ENCODE measurements at places on chromosomes 11 and 22.

GRCh38 chr11:78957476-78958245 lies 383.0 kb upstream of the NARS2 start:
- no peak overlapping the region for H3K27ac ChIP-seq
- no peaks in the 10 kb centered on the region for H3K36me3 ChIP-seq
- H3K4me3 ChIP-seq, result no peak overlapping the region
- no peak for DNase-seq

DNA sequence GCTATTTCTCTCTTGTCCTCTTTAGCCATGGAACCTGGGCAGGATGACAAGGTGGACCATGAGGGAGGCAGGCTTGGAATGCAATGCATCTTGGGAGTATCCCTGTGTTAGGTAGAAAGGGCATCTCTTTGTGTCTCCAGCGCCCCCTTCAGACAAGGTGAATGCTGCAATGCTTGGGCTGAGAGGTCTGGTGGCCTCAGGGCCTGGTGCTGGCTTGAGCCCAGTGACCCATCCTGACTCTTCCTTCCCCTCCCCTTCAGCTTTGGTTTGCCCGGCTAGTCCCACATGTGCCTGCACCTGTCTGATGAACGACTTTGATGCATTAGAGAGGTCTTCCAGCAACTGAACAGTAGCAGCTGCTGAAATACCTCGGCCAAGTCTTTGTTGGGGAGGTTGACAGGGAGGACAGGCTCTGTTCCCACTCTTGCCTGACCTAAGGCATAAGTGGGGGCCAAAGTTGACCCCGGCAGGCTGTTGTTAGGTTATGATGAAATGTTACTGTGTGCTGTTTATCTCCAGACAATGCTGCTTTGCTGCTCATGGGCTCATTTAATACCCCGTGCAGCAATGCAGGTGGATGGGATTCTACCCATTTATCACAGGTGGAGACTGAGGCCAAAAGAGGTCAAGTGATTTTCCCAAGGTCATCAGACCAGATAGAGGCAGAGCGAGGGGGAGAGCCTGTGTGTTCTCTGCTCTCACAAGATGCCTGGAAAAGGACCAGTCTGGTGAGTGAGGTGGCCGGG lies 22.5 kb downstream of the MYO18B start:
- H3K36me3 ChIP-seq, result no peaks in the 10 kb centered on the region
- H3K27me3 ChIP-seq, result no peaks in the 10 kb centered on the region
- DNase-seq, result no peak
- H3K4me1 ChIP-seq, result no peaks in the 10 kb centered on the region
- H3K4me3 ChIP-seq, result no peak overlapping the region
- no peak overlapping the region for H3K27ac ChIP-seq

DNA sequence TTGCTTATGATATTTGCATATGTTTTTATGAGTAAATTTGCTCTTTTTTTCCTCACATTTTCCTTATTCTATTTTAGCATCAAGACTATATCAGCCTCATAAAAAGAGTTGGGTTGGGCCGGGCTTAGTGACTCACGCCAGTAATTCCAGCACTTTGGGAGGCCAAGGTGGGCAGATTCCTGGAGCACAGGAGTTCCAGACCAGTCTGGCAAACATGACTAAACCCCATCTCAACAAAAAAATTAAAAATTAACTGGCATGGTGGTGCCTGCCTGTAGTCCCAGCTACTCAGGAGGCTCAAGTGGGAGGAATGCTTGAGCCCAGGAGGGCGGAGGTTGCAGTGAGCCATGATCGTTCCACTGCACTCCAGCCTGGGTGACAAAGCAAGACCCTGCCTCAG lies 148.8 kb upstream of the ANO5 start:
- no peak for DNase-seq
- no peaks in the 10 kb centered on the region for H3K27me3 ChIP-seq
- H3K4me1 ChIP-seq, result no peaks in the 10 kb centered on the region
- no peak overlapping the region for H3K27ac ChIP-seq
- no peaks in the 10 kb centered on the region for H3K36me3 ChIP-seq

DNA sequence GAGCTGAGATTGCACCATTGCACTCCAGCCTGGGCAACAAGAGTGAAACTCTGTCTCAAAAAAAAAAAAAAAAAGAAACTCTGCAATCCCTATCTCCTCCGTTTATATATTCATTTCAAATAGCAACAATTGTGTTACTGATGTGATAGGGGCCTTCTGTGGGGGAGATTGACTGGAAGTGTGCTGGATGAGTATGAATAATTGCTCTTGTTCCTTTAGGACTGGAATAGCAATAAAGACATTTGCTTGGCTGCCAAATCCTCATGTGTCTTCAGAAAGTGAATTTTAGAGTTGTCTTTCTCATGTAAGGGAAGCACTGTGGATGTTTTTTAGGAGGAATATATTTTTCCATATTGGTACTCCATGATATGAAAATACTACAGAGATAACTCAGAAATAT lies 21.1 kb upstream of the ME3 start:
- H3K27me3 ChIP-seq, result no peaks in the 10 kb centered on the region
- no peak overlapping the region for H3K27ac ChIP-seq
- H3K4me1 ChIP-seq, result no peaks in the 10 kb centered on the region
- H3K36me3 ChIP-seq, result no peaks in the 10 kb centered on the region
- H3K4me3 ChIP-seq, result no peak overlapping the region
- DNase-seq, result no peak

- DNase-seq, result no peak
- H3K27ac ChIP-seq, result no peak overlapping the region
- no peaks in the 10 kb centered on the region for H3K27me3 ChIP-seq
- no peak overlapping the region for H3K4me3 ChIP-seq
- no peaks in the 10 kb centered on the region for H3K36me3 ChIP-seq
These were observed 221.2 kb downstream of the SBF2 start for GRCh38 chr11:10072841-10073240.

GRCh38 chr11:66688561-66689534 lies 11.2 kb upstream of the RBM4B start:
- no peak overlapping the region for H3K27ac ChIP-seq
- no peak for DNase-seq
- H3K4me3 ChIP-seq, result no peak overlapping the region
- H3K27me3 ChIP-seq, result no peaks in the 10 kb centered on the region
- H3K4me1 ChIP-seq, result no peaks in the 10 kb centered on the region

DNA sequence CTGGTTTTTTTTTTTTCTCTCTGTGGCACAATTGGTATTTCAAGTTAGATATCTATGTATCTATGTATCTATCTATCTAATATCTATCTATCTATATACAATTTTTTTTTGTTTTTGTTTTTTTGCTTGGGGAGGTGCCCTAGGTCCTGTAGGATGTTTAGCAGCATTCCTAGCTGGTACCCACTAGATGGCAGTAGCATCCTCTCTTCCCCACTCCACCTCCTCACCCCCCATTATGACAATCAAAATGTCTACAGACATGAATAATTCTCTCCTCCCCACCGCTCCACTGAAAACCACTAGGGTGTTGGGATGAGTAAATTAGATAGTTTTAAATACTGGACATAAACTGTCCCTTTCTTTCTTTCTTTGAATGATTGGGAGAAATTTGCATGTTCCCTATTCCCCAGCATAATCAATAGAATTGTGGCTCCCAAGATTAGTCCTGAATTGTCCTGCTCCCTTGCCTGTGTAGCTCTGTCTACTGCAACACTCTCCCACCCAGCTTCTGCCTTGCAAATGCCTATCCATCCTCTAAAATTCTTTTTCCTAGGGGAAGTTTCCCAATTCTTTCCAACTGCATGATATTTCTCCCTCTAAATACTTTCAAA lies 1152.4 kb downstream of the LRRC4C start:
- H3K4me3 ChIP-seq, result no peak overlapping the region
- H3K27ac ChIP-seq, result no peak overlapping the region
- no peak for DNase-seq
- no peaks in the 10 kb centered on the region for H3K4me1 ChIP-seq
- no peaks in the 10 kb centered on the region for H3K27me3 ChIP-seq

DNA sequence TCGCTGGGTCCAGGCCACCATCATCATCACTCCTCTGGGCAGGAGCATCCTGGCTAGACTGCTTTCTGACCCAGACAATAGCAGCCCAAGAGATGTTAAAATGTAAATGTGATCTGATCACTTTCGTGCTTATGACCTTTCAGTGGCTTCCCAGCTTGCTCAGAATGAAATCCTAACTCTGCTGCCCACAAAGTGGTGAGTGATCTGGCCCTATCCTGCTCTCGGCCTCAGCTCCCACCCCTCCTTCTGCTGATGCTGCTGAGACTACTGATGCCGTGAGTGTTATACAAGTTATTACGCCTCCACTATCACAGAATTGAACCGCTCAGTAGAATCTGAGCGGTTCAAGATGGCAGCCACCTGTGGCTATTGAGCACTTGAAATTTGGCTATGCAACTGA lies 26.2 kb downstream of the ELF5 start:
- H3K27me3 ChIP-seq, result no peaks in the 10 kb centered on the region
- H3K36me3 ChIP-seq, result no peaks in the 10 kb centered on the region
- H3K4me1 ChIP-seq, result no peaks in the 10 kb centered on the region
- no peak for DNase-seq
- H3K27ac ChIP-seq, result no peak overlapping the region

DNA sequence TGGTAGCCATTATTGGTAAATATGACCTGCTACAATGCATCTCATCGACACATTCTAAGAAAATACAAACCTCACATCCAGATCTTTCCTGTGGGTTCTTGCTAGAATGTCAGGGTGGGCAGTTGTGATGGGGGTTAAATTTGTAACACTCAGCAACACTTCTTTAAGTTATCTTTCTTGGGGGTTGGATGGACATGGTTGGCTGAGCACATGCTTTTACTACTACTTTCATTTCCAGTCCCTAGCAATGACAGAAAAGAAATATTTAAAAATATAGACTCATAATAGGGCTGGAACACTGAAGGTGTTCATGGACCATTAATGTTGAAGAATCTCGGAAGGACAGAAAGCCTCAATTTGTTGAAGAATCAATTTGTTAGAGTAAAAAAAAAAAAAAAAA lies 57.6 kb downstream of the APOL3 start:
- DNase-seq, result no peak
- no peaks in the 10 kb centered on the region for H3K4me1 ChIP-seq
- no peak overlapping the region for H3K4me3 ChIP-seq
- H3K27ac ChIP-seq, result no peak overlapping the region
- H3K36me3 ChIP-seq, result no peaks in the 10 kb centered on the region

DNA sequence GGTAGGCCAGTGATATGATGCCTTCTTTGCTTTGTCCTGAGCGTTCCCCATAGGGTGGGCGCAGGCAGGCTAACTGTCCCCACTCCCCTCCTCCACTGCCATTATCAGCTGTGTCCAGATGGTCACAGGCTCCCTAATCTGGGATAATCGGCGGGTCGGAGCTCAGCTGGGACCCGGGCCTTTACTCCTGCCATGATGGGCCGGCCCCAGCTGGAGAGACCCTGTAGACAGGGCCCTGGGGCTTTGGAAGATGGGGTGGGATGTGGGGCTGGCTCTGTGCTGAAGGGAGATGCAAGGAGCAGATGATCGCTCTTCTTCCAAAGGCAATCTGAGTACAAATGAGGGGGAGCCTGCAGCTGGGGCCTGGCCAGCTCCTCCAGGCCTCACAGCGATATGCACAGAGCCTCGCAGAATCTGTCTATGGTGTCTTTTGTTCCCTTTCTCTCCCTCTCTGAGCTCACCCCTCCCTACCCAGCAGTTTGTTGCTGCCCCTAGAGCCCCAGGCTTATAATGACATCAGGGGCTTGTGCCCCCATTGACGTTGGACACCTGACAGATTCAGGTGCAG lies 11.9 kb downstream of the KLHL35 start:
- no peak for DNase-seq
- no peaks in the 10 kb centered on the region for H3K4me1 ChIP-seq
- no peak overlapping the region for H3K4me3 ChIP-seq
- H3K27ac ChIP-seq, result no peak overlapping the region
- H3K36me3 ChIP-seq, result no peaks in the 10 kb centered on the region

DNA sequence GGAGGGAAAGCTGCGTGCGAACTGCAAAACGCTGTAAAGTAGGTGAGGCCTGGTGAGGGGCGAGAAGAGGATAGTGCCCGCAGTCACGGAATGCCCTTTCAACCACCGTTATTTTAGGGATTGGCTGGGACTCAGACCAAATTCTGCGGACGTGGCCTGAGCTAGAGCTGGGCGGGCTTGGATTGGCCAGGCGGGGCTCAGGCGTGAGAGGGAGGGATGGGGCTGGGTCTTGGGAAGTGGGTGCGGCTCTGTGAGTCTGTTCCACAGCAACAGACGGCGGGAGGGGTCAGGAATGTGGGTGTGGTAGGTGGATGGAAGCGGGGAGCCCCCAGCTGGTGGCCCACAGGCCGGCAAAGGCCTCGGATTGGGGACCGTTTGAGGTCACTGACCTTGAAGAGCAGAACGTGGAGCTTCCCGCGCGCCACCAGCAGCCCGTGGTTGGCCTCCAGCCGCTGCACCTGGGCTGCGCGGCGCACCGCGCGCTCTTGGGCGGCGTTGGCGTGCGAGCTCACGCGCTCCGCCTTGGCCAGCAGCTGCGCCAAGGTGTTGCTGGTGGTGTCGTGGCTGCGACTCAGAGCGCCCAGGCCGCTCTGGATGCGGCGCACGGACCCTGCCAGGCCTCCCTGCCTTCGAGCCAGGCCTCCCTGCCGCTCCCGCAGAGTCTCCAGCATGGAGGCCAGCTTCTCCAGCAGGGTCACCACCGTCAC lies 444 bp downstream of the CAVIN3 start:
- no peak overlapping the region for H3K27ac ChIP-seq
- H3K27me3 ChIP-seq, result peaks cover 8% of the 10 kb centered on the region
- no peaks in the 10 kb centered on the region for H3K4me1 ChIP-seq
- no peak overlapping the region for H3K4me3 ChIP-seq

DNA sequence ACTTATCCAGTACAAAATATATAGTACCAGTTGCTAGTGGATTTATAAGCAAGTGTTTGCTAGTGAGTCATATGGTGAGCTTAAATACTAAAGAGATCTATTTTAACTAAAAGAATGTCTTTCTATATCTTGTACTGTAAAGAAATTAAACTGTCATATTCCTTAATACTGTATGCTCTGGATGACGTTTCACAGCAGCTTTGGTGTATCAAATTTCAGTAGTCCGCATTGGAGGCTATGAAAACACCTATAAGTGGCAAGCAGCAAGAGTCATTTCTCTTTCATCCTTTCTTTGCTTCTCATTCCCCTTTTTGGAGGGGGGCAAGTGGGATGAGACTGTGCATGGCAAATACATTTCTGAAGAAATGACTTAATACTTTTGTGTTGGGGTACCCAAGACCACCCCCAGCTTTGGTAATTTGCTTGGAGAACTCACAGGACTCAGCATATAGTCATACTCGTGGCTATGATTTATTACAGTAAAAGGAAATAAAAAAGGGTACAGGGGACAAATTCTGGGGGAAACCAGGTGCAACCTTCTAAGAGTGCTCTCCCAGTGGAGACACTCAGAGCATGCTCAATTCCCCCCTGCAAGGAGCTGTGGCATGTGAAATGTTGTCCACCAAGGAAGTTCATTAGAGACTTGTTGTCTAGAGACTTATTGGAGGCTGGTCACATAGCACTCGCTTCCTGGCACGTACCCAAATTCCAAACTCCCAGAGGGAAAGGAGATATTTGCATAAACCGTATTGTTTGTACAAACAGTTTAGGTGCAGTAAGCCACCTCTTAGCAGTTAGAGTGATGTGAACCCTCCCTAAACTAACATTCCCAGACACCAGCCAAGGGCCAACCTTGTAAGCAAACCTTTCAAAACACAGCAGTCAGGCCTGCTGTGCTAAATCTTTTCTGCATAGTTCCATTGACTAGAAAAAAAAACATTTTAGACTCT lies 210.8 kb downstream of the PGR start:
- no peak for DNase-seq
- no peaks in the 10 kb centered on the region for H3K36me3 ChIP-seq
- H3K27ac ChIP-seq, result no peak overlapping the region

GRCh38 chr22:21951931-21952465 lies 650 bp downstream of the PPM1F start:
- no peaks in the 10 kb centered on the region for H3K36me3 ChIP-seq
- no peaks in the 10 kb centered on the region for H3K27me3 ChIP-seq
- DNase-seq, result peak; percentile 37
- H3K27ac ChIP-seq, result peak overlapping the region; percentile 78

Data from naive thymus-derived CD4-positive, alpha-beta T cell (primary cell).